Panc1 (cell line): ENCODE measurements at places on chromosomes 6 and 20. TPM values are rescaled to one million over a fixed set of nuclear protein-coding genes. Genes with fewer than 3 reads are reported as not detected.

Gene FNDC11
- total RNA-seq = 1.3 TPM

Gene CSE1L
- total RNA-seq = 133 TPM

Gene CST1
- total RNA-seq = not detected

Gene TP53RK
- 13.7 TPM for total RNA-seq

GRCh38 chr6:63734923-63735322 lies 99.3 kb downstream of the PHF3 start:
- H3K4me3 ChIP-seq = no peak overlapping the region
- H3K4me1 ChIP-seq = no peaks in the 10 kb centered on the region

DNA sequence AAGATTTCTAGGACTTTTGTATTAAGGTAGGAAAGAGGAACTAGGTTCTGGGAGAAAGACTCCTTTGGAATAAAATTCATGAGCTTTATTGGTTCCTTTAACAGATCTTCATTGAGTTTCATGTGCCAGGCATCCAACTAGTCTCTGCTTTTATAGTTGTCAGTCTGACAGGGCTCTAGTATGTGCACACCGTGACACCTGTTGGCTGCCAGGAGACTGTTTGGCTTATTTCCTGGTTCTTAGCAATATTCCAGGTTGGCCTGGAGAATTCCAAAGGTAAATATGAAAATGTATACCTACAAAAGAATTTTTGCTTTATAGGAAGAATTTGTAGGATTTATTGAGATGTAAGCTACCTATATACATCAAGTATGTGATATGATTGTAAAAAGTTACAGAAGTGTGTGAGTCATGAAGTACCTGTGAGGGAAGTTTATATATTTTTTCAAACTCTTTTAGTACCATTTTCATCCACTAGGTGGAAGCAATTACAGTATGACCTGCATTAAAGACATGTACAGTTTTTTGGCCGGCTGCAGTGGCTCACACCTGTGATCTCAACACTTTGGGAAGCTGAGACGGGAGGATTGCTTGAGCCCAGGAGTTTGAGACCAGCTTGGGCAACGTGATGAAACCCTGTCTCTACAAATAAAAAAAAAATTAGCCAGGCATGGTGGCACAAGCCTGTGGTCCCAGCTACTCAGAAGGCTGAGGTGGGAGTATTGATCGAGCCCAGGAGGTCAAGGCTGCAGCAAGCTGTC lies 35.2 kb downstream of the NDUFAF5 start:
- no peak overlapping the region for H3K4me3 ChIP-seq
- no peaks in the 10 kb centered on the region for H3K4me1 ChIP-seq
- H3K27ac ChIP-seq = no peak overlapping the region
- no peaks in the 10 kb centered on the region for H3K27me3 ChIP-seq
- H3K36me3 ChIP-seq = peaks cover 22% of the 10 kb centered on the region

DNA sequence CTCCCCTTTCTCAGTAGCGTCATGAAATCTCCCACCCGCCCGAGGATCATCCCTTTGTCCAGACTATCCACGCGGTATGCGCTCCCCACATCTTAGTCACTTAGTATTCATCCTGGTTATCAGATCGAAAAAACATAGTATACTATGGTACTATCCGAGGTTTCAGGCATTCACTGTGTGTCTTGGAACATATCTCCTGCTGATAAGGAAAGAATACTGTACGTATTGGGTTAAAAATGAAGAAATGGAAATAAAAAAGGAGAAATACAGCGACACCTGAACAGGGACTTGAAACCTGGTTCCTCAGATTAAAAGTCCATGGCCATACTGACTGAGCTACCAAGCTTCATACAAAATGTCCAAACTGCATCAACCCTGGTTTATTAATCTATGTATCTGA lies 14.0 kb downstream of the HMGN4 start:
- no peaks in the 10 kb centered on the region for H3K36me3 ChIP-seq
- no peak for DNase-seq
- H3K27me3 ChIP-seq = no peaks in the 10 kb centered on the region
- peak overlapping the region; percentile 48 for H3K27ac ChIP-seq
- H3K4me3 ChIP-seq = peak overlapping the region; percentile 96
- H3K4me1 ChIP-seq = peaks cover 21% of the 10 kb centered on the region

- no peaks in the 10 kb centered on the region for H3K36me3 ChIP-seq
- H3K27me3 ChIP-seq = no peaks in the 10 kb centered on the region
- no peak overlapping the region for H3K27ac ChIP-seq
- peak overlapping the region; percentile 28 for H3K4me3 ChIP-seq
- DNase-seq = no peak
Measured at GRCh38 chr6:37783025-37783855, 36.3 kb upstream of the ZFAND3 start.

- H3K36me3 ChIP-seq = no peaks in the 10 kb centered on the region
- H3K27me3 ChIP-seq = no peaks in the 10 kb centered on the region
- no peaks in the 10 kb centered on the region for H3K4me1 ChIP-seq
Measured at GRCh38 chr6:9112544-9112943, 677.2 kb upstream of the SLC35B3 start.

- no peak for DNase-seq
- H3K4me1 ChIP-seq = no peaks in the 10 kb centered on the region
- no peak overlapping the region for H3K4me3 ChIP-seq
Measured at GRCh38 chr20:1537731-1538058, 19.8 kb downstream of the SIRPD start.

DNA sequence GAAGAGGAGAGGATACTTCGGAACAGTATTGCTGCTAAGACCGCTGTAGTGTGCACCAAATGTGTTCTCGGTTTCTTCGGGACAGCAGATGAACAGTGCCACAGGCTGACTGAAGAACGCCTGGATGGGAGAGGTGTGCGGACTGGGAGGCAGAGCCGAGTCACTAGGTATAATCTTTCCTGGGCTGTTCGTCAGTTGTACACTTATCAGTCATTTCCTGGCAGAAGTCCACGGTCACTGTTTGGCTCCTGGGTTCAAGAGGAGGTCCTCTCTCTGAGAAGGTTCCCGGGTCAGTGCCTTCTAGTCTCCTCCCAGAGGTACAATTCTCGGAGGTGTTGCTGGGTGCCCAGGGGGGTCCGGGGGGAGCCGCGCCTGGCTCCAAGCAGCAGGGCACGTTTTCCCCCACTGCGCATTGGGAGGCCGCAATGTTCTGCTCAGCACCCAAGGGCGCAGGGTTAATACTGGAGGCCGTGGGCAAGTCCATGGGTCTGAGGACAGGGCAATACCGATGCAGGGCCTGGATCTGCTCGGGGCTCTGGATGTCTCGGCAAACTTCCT lies 38.1 kb downstream of the GJA10 start:
- no peaks in the 10 kb centered on the region for H3K4me1 ChIP-seq
- H3K27me3 ChIP-seq = no peaks in the 10 kb centered on the region
- H3K36me3 ChIP-seq = no peaks in the 10 kb centered on the region
- no peak overlapping the region for H3K4me3 ChIP-seq

- H3K36me3 ChIP-seq = no peaks in the 10 kb centered on the region
- H3K4me3 ChIP-seq = no peak overlapping the region
- no peaks in the 10 kb centered on the region for H3K4me1 ChIP-seq
- no peak for DNase-seq
- H3K27me3 ChIP-seq = 0 out of 2 replicates have a peak, but pooled peaks cover under 1% of the 10 kb centered on the region
Measured at GRCh38 chr6:137848672-137849071, 18.4 kb upstream of the TNFAIP3 start.
